ENCODE measurements at places on chromosomes 1 and 21.

GRCh38 chr1:197351821-197352440, 83.9 kb downstream of the CRB1 start:
- no peak for DNase-seq

DNA sequence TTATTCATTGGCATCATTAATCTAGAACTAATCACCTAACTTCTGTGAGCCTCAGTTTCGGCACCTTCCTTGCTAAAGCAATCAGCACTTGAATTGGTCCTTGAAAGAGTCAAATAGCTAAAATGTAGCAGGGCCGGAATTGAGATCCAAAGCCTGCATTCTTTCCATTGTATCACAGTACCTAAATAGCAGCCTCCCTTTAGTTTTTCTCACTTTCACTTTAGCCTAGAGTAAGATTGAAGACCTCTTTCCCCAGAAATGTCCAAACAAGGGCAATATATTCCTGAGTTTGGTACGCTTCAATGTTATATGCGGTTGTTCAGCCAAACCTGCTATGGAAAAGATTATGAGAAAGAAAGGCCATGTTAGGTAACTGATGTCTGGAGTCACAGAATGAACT, 121.9 kb upstream of the BMP8A start:
- DNase-seq = no peak

DNA sequence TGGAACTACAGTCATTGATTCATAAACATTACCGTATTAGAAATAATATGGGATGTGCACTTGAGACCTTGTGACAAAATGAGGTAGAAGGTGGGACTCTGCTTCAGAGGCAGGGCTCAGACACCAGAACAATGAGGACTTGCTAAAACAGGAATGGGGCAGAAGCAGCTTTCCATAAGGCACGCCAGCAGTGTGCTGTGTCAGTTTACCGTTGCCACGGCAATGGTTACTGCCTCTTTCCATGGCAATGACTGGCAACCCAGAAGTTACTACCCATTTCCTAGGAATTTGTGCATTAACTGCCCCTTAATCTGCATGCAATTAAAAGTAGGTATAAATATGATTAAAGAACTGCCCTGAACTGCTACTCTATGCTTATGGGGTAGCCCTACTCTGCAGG, 169.0 kb downstream of the CHRM3 start:
- DNase-seq = no peak

- DNase-seq = no peak
Measured at GRCh38 chr1:202831906-202832305, 21.2 kb downstream of the PCAT6 start.
